ENCODE measurements at places on chromosomes 3 and 15.

DNA sequence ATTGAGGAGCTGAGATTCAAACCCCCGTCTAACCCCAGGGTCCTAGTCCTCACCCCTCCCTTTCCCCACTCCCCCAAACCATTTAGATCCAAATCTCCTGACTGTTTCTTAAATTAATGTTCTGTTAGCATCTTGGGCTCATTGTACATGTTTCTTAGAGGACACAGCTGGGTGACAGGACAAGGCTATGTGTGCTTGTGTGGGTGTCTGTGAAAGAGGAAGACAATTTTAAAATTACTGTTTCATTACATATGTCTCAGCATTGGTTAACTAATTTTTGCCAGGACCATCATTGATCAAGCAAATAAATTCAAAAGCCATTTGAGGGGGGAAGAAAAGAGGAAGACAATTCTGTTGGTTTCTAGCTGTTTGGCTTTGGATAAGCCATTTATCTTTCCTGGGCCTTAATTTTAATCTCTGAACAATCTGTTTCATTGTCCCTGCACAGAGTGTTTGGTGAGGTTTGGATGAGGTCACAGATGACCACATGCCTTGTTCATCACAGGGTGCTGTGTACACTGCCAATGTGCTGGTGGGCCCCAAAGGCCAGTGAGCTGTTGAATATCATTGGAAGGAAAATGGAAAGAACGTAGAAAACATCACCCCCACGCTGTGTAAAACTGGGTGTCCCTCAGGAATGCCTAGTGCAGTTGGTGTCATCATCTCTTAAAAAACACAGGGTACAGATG is 51.9 kb downstream of the RPLP1 start:
- DNase-seq: no peak

DNA sequence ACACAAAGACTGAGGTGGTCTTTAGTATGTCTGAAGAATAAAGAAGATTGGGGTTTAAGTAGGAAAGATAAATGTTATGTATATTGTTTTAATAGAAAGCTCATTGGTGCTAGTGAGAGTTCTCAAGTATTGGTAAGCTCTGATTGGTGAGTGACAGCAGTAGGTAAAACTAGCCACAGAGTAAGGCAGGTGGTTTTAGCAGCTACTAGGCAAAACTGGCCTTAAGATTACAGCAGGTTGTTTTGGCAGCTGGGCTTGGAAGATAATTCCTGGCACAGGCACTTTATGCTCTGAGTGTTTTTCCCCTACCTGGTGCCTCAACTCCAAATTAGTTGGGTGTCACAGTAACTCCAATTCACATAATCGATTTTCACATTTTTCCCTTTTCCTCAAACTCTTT is 66.3 kb downstream of the STAG1 start:
- DNase-seq: no peak

- no peak for DNase-seq
These were observed 8.1 kb downstream of the GOLGA6L2 start for GRCh38 chr15:23438816-23439466.

GRCh38 chr3:114709102-114709501 is 415.3 kb downstream of the TIGIT start:
- no peak for DNase-seq

Measured in AG04449 (cell line).